ENCODE measurements at places on chromosomes 3 and 15.
A peak's percentile ranks its signal among the peaks of the same experiment; 100 is the strongest.

DNA sequence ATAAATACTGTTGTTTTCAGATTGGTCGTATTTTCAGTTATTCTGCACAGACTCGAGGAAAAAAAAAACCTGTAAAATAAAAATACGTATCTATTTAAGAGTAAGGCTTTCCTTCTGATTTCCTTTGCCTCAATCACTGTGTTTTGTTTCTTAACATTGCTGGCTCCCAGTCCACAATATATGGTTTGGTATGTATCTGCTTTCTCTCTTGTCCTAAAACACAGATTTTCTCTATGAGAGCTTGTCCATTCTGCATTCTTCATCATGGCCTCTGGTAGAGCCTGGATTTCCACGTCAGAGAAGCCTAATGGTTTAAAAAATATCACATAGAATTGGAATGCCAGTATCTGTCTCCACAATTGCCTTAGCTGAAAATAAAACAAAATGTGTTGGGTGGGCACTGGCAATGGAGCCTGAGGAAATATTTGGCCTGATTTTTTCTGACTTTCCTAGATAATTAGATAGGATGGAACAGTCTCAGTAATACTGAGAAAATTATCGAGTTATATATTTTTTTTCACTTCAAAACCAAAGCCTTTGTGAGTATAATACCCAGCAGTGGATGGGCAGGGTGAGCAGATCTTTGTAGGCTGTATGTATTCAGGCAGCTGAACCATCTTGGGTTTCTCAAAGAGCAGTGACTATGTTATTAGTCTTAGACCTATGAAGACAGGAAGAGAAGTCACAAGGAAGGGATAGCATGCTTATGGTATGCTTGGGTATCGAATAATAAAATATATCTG lies 1.9 kb downstream of the CD200 start:
- no peak for DNase-seq

DNA sequence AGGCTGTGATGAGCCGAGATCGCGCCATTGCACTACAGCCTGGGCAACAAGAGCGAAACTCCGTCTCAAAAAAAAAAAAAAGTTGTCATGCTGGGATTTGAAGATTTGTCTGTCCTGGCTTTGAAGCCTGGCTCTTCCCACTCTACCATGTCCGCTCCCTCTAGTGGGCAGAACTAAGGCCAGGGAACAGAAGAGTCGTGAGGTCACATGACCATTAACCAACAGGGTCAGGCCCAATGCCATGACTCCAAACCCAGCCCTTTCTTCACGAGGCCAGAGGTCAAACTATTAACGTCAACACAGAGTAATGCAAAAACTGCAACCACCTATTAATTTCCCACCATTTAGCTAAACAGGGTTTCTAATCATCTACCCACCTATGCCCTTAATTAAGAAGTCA lies 212.1 kb downstream of the ADAMTS17 start:
- peak; percentile 16 for DNase-seq

GRCh38 chr3:71673486-71673885 lies 51.7 kb downstream of the EIF4E3 start:
- DNase-seq: no peak

DNA sequence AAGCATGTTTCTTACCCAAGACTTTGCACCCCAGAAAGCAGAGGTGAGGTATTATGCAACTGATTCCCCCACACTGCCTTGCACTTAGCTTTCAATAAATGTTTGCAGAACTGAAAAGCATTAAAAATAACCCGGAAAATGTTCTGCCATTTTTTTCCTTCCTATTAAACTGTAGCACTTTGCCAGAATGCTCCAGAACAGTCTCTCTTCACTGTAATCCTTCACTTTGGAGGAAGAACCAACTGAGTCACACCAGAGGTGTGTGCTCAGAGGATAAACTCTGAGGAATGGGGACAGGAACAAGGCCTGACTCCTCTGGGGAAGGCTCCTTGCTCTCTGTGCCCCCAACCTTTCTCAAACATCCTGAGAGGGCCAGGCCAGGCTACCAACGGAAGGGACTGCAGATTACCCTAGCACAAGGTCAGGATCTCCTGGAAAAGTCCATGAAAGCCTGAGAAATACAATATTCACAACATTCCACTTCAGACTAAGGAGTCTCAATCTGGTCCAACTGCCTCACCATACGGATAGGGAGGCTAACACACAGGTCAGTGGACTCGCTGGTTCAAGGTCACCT lies 19.0 kb downstream of the ANP32A start:
- no peak for DNase-seq

- DNase-seq: peak; percentile 58
Measured at GRCh38 chr3:53195602-53196574, 34.9 kb downstream of the PRKCD start.

Measured in iPS DF 6.9 (cell line).